ENCODE measurements at places on chromosomes 12 and 14. TPM values are rescaled to one million over a fixed set of nuclear protein-coding genes. Genes with fewer than 3 reads are reported as not detected.

CLEC14A gene
- total RNA-seq = 83.6 TPM

IAPP gene
- not detected for total RNA-seq

PAH gene
- not detected for total RNA-seq

P2RX2 gene
- not detected for total RNA-seq

CPNE6 gene
- total RNA-seq = not detected

Measured in dermis lymphatic vessel endothelial cell (primary cell).